ENCODE measurements at places on chromosomes 3 and 15.

DNA sequence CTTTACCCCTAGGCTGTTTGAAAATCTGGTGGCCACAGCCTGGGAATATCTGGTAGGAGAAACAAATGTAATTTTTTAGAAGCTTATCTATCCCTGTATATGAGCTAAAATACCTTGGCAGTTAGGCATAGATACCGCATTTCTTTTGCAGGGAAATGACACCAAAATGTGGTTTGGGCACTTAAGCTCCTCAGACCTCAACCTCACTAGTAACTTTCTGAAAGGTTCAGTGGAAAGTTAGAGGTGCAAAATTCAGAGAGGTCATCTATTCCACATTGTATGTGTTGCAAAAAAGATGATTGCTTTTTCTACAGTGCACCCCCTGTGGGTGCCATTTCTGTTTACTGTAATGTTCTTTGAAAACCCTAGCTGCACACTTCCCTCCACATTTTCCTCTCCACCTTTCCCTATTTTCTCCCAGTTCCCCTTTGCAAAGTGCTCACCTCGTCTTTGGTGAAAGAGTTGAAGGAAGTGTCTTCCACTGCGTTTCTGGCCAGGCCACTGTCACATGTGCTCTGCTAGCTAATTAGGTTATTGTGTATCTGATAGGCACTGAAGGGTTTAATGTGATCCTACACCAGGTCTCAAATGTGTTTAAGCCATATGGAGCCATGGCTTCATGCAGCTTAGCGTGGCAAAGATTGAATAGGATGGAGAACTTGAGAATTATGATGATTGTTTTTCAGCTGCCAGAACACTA is 1.3 kb downstream of the SACM1L start:
- DNase-seq: no peak

DNA sequence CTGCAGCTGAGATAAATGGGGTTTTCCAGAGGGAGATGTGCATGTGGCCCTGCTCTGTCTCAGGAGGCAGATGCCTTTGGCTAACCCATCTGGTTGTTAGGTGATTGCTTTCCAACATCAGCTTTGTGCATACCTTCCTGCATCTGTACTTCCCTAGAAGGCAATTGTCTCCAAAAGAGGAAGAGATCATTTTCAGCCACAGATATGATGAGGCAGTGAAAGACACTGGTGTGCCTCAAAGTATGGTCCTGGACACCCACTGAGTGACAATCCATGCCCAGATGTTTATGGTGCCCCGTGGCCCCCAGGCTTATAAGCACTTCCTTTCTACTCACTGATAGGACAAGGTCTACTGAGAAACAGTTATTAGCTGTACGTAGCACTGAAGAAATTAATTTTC is 117.5 kb upstream of the NR2F2 start:
- no peak for DNase-seq

DNA sequence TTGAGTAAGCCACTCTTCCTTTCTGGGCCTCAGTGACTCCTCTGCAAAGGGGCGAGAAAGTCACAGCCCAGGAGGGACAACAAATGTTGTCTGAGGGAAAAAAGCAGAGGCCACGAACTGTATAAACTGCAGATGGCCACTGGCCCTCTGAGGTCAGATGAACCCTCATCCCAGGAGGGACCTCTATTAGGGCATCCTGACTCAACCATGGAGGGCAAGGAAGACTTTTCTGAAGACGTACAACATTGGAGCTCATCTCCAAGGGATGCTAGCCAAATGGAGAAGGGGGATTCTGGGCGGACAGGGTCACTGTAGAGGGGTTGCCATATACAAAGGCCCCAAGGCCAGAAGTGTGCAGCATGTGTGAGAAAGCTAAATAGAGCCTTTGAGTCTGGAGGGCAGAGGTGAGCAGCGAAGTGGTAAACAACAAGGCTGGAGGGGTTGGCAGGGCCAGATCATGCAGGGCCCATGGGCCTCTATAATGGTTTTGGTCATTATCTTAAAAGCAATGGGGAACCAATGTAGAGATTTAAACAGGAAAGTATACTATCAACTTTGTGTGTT is 16.7 kb downstream of the GRAMD2A start:
- no peak for DNase-seq

- DNase-seq: no peak
Observed at GRCh38 chr3:32818229-32818969, 602 bp downstream of the TRIM71 start.

GRCh38 chr3:123553536-123553935 is 31.3 kb downstream of the HACD2 start:
- DNase-seq: no peak
